ENCODE measurements at places on chromosomes 16 and 17.
A peak's percentile ranks its signal among the peaks of the same experiment; 100 is the strongest.

DNA sequence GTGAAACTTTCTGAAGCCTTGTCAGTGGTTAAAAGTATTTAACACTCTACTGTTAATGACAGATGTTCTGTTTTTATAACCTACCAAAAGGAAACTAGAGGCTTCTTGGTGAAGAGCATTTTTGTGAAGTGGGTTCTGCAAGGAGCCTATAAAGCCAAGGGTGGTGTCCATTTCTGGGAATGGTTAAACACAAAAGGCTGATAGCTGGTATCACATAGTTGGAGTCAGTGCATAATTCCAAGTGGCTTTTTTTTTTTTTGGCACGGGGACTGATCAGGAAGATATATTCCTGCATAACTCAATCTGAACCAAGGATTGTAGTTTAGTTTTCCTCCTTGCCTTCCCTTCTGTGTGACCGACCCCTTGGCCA, 27.6 kb upstream of the KPNB1 start:
- no peak for DNase-seq
- H3K4me3 ChIP-seq = no peak overlapping the region
- peaks cover 5% of the 10 kb centered on the region for H3K4me1 ChIP-seq
- peaks cover 82% of the 10 kb centered on the region for H3K36me3 ChIP-seq
- no peak overlapping the region for H3K27ac ChIP-seq
- H3K27me3 ChIP-seq = no peaks in the 10 kb centered on the region

DNA sequence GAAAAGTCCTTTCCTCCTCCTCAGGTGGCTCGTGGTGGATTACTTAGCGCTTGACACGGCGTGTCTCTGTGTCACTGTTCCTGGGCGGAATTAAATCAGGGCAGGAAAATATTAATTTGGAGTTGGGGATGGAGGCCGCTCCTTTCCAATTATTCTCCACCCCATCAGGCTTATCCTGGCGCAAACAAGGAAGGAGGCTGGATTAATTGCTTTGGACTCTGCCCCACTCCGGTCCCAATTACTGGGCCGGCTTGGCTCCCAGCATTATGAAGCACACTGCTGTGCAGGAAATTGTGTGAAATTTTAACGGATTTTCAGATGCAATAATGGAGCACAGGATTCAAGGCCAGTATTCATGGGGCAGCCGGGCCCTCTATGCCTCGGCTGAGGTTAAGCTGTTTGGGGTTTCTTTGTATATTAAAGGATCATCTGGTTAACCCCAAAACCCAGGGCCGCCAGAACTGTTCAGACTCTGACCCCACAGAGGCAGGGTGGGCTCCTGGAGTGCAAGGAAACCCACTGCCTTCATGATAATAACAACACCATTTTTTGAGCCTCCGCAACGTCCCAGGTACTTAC, 87.8 kb downstream of the MRM1 start:
- H3K27ac ChIP-seq = no peak overlapping the region
- no peaks in the 10 kb centered on the region for H3K36me3 ChIP-seq
- H3K27me3 ChIP-seq = no peaks in the 10 kb centered on the region
- DNase-seq = no peak
- no peak overlapping the region for H3K4me3 ChIP-seq

DNA sequence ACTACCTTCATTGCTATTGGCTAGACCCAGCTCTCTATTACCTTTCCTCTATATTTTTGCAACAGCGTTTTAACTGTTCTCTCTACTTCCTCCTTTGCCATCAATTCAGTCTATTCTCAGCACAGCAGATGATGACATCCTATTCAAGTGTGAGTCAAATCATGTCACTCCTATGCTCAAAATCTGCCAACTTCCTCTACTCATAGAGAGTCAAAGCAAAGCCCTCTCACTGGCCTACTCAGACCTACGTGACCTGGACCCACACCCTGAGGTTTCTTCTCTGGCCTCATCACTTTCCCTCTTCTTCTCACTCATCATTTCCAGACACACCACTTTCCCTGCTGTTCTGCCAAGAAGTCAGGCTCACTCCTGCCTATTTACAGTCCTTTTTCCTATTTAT, 289.0 kb upstream of the AXIN2 start:
- no peak overlapping the region for H3K4me3 ChIP-seq
- no peaks in the 10 kb centered on the region for H3K4me1 ChIP-seq
- H3K36me3 ChIP-seq = no peaks in the 10 kb centered on the region
- no peak for DNase-seq
- no peak overlapping the region for H3K27ac ChIP-seq

DNA sequence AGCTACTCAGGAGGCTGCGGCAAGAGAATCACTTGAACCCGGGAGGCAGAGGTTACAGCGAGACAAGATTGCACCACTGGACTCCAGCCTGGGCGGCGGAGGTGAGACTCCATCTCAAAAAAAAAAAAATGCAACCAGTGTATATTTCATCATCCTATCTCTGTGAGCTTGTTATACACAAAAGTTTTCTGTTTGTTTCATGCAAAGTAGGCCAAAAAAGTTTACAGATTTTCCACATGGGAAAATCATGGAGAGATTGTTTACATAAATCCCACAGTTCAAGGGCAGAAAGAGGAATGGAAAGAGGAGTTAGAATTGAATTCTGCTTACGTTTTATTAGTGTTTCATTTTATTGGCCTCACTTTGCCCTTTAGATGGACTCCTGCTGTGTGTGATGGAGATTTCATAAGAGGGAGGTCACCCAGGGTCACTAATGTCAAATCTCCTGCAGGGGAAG, 24.7 kb downstream of the NARF start:
- H3K4me1 ChIP-seq = no peaks in the 10 kb centered on the region
- H3K36me3 ChIP-seq = peaks cover 95% of the 10 kb centered on the region
- H3K27me3 ChIP-seq = no peaks in the 10 kb centered on the region

DNA sequence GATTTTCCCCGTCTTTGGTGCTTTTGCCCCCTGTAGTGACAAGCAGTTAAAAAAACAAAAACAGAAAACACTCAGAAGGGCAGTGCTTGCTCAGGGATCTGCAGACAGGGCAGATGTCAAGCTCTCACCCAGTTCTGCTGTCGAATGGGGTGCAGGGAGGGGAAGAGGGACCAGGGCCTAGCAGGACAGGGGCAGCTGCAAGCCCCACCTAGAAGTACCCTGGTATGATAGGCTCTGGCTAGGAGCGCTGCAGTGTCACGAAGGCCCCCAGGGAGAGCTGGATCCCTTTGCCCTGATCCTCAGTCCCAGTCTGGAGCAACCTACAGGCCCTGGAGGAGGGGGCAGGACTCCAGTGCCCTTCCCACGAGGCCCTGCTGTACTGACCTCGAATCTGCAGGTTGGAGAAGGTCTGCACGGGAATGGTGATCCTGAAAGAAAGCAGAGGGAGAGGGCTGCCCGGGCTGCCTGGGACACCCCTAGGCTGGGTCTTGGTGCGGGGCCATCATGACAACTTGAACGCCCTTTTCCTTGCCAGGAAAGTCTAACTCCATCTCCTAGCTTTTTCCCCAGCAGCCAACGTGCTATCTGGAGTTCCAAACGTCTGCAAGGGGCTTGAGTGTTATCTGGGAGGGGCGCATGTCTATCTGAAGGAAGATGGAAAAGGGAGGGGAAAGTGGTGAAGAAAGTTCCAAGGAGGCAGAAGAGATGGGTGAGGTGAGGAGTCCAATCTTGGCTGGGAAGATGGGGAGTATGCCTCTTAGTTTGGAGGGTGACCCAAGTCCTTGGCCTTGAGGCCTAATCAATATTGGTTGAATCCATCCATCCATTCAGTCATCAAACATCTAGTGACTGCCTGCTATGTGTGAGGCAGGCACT, 4.8 kb downstream of the GFAP start:
- H3K36me3 ChIP-seq = no peaks in the 10 kb centered on the region
- no peak overlapping the region for H3K4me3 ChIP-seq
- peaks cover 10% of the 10 kb centered on the region for H3K4me1 ChIP-seq

- H3K27me3 ChIP-seq = peaks cover 4% of the 10 kb centered on the region
- peak; percentile 74 for DNase-seq
- H3K27ac ChIP-seq = peak overlapping the region; percentile 43
- H3K4me3 ChIP-seq = peak overlapping the region; percentile 57
- H3K36me3 ChIP-seq = no peaks in the 10 kb centered on the region
- H3K4me1 ChIP-seq = peaks cover 13% of the 10 kb centered on the region
Observed at GRCh38 chr17:5097101-5097834, 14.4 kb downstream of the ZNF232 start.

- no peak for DNase-seq
- no peak overlapping the region for H3K27ac ChIP-seq
- H3K4me3 ChIP-seq = no peak overlapping the region
Observed at GRCh38 chr17:1226308-1226707, 43.9 kb upstream of the BHLHA9 start.

GRCh38 chr17:54968988-54969332, 395 bp downstream of the STXBP4 start:
- peaks cover 22% of the 10 kb centered on the region for H3K4me1 ChIP-seq
- no peaks in the 10 kb centered on the region for H3K27me3 ChIP-seq
- peak overlapping the region; percentile 85 for H3K27ac ChIP-seq
- DNase-seq = no peak
- H3K36me3 ChIP-seq = peaks cover 12% of the 10 kb centered on the region

DNA sequence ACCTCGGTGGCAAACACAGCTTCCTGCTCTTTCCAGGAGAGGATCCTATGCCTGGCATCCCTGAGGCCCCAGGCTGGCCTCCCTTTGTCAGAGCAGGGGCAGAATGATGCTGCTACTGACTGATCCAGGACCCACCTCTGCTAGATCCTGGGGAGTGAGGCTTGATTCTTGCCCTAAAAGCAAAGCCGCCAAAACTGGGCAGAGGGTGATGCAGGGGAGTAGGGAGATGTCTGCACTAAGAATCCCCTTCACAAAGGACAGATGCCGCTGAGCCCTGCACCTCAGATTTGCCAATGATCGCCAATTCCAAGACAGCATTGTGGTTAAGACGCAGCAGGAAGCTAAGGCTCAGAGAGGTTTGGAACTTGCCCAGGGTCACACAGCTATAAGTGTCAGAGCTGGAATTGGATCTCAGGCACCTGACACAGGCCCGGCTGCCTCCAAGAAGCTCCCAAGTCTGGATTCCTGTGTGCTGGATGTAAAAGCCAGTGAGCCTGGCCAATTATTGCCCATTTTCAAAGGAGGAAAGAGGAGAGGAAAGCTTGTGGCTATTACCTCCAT, 60.7 kb upstream of the TNRC6C start:
- no peaks in the 10 kb centered on the region for H3K36me3 ChIP-seq
- no peak for DNase-seq
- no peaks in the 10 kb centered on the region for H3K4me1 ChIP-seq
- no peak overlapping the region for H3K4me3 ChIP-seq

All from lower lobe of right lung (tissue), 2 donors.